ENCODE measurements at places on chromosomes 12 and 14.

DNA sequence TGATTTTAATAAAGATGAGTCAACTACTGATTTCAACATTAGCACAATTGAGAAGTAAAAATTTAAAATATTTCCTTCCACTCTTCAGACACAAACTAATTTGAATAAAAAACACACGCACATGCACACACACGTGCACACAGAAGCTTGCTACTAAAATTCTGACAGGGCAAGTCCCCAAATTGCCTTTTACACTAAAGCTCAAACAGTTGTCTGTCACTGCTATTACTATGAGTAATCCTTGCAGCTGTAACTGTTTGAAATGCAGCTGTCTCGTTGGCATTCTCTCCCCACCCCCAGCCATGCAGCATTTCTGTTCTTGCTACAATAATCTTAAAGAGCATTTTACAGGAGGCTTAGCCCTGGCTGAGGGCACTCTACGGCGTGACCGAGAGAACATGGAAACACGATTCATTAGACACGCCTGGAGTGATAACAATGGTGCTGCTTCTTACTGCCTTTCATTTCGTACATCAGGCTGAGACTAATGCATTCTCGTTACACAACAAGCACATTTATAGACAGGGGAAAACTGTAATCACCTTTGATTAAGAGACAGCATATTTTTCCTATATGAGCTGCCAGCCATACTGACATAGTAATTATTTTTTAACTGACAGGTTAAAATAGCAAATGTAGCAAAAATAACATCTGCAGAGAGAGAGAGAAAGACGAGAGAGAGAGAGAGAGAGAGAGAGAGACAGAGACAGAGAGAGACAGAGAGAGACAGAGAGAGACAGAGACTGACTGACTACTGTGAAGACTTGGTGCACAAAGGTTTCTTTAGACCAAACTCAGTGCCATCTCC is 153.8 kb downstream of the MED13L start:
- DNase-seq: no peak

DNA sequence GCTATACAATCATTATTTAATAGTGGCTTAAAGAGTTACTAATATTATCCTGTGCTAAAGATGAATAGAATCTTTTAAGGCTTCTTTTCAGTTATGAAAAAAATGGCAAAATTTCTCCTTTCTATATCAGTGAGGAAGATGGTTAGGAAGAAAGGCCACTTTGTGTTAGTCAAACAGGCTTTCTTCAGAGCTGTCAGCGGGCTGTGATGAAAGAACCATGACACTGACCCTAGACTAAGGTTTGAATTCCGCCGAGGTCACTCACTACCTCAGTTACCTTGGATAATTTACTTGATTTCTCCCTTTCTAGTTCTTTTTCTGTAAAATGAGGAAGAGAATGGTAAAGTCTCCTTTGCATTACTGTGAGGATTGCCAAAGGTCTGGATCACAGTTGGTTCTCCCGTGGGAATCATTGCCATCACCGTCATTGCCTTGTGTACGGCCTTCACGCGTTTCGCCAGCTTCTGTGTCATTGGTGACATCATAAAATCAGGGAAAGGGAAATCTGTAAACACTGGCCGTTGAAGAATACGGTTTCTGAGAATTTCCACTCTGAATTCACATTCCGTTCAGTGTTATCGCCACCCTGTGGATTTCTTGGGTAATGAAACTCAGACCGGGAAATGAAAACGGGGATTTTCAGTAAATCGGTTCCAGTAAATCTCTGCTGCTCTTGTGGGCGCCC is 26.7 kb upstream of the YBX3 start:
- peak; percentile 25 for DNase-seq

DNA sequence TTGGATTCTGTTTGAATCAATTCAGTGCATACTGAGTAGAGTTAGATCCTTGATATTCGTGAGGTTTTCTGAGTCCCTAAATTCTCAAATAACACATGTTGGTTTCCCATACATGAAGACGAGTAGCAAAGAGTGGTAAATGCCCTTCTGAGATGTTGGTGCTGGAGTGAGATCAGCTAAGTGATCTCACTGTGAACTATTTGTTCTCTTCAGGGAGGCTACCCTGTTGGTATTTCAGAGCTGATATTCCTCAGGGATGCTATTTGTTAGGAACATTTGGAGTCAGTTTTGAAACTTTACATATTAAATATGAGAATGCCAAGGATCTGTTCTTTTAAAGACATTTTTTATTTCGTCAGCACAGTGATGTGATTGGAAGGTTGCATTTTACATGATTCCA is 54.7 kb downstream of the SUSD6 start:
- no peak for DNase-seq

- DNase-seq: no peak
Measured at GRCh38 chr14:64580467-64580866, 30.7 kb downstream of the PPP1R36 start.

- no peak for DNase-seq
Measured at GRCh38 chr12:50004696-50005095, 20.6 kb downstream of the RACGAP1 start.

GRCh38 chr12:69846976-69847375 is 21.9 kb downstream of the MYRFL start:
- no peak for DNase-seq

GRCh38 chr12:132807295-132808092 is 21.2 kb downstream of the GOLGA3 start:
- DNase-seq: no peak

DNA sequence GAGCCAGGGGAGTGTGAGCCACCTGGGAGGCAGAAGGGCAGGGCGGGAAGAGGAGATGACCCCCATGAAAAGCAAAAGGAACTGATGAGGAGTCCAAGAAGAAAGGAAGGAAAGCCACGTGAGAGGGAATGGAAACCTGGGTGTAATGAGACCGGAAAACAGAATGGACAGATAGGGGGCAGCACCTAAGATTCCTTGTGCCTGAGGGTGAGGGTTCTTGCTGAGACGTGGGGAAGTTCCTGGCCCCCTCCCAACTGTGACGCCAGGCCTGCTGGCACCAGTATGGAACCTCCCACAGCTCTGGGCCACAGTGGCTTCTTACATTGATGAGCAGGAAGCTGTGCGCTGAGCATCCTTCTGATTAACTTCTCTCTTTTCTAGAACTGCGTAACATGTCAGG is 30.8 kb downstream of the TTC7B start:
- DNase-seq: no peak

GRCh38 chr14:84225268-84225667 is 1304.7 kb upstream of the FLRT2 start:
- no peak for DNase-seq

DNA sequence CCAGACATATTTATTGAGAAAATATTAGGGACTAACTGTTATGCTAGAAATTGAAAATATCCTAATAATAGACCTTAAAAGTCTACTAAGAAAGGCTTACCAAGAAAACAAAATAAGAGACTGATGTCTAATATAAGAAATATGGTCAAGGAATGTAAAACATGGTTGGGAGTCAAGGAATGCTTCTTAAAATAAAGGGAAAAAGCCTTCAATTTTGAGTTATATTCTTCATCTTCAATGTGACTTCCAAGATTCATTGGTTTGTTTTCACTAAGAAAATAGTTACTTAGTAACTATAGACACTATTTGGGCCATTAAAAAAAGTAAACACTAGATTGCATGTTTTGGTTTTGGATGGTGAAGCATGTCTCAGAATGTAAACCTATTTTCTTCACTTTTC is 88.1 kb upstream of the ETV6 start:
- no peak for DNase-seq

DNA sequence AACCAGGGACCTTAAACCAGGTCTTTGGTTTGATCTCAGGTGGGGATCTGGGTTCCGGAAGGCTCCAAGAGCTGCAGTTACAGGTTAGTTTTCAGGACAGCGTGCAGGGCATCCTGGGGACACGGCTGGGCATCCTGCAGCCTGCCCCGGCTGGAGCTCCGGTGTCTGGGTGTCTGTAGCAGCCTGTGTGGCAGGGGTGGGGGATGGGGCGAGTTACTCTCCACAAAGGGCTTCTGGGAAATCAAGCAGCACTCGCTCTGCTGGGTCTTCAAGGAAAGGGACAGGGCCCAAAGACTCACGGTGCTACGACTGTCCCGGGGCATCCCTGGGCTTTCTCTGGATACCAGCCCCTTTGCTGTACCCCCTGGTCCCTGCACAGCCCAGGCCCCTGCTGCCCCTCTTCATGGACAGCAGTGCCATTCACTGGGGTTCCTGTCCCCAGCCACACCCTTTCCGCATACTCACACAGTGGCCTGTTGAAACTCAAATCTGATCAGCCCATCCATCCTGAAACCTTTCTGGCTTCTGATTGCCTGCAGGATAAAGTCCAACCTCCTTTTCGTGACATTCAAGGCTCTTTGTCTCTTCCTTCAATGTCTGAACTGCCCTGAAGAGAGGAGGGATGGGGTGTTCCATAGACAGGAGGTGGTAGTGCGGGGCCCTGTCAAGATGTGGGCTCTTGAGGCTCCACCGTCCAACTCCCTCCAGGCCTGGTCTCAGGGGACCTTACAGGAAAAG is 22.2 kb upstream of the PPP1R13B start:
- no peak for DNase-seq

GRCh38 chr12:122875590-122876220 is 20.2 kb downstream of the VPS37B start:
- DNase-seq: no peak

GRCh38 chr12:124621296-124621660 is 53.9 kb upstream of the NCOR2 start:
- no peak for DNase-seq

GRCh38 chr12:130849561-130850417 is 10.7 kb upstream of the STX2 start:
- no peak for DNase-seq

- DNase-seq: no peak
Measured at GRCh38 chr12:63844391-63845341, at the start of gene SRGAP1. TSS of gene SRGAP1 (plus strand) at chr12:63844700. CDS start at chr12:63844817, 117 bp downstream.

DNA sequence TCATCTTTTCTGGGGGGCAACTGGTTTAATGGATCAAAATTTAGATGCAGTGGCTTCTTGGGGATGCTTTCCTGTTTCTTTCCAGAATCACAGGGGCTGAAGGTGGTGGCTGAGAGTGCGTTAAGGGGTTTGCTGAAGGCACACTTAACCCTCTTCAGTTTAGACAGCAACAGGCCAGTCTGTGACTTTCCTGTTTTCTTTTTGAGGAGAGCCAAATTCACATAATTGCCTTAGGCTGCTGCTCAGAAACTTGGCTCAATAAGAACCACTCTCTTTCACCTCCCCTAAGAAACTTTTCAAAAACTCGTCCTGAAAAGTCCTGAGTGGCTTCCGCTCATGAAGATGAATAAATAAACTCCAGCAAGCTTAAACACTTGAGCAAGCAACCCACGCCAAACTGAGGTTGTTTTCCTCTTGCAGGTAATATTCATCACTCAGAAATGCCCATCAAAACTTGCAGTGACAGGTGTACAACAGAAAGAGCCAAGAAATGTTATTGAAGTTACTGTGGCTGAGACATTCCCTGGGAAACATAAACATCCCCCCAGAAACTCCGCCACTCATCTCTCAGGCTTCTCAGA is 510.4 kb downstream of the TMEM132D start:
- no peak for DNase-seq

DNA sequence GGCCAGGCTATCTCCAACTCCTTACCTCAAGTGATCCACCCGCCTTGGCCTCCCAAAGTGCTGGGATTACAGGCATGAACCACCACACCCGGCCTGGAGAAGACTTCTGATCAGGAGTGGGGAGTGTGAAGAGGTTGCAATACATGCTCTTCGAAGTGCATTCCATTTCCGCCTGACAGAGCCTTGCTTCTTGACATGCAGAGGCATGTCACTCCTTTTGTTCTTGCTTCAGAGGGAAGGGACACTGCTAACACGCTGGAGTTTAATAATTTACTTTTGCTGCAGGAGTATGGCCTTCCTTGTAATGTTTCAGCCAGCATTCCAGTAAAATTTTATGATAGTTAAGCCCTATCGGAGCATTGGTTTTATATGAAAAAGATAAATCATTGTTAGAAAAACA is 74.9 kb downstream of the SLC25A47 start:
- DNase-seq: no peak

DNA sequence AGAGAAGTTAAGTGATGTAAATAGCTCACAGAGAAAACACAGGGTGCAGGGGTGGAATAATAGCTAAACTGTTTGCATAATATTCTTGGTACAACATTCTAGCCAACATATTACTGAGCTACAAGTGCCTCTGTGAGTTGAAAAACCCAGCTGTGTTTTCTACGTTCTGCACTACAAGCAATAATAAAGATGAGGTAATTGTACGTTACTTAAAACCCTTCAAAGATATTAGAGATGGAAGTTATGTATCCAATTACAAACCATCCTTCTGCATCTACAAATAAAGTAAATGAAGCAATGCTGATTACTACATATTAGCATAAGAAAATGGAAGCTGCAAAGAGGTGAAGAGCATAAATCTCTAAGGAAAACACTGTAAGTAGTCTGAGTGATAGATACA is 271.4 kb downstream of the SSPN start:
- no peak for DNase-seq

- no peak for DNase-seq
Measured at GRCh38 chr12:108729612-108730364, 1.5 kb downstream of the CORO1C start.

Measured in activated T-helper 1 cell treated with Interleukin-2 at 50 U/mL for 16 hours (primary cell).